Bronchial epithelial cell (primary cell): ENCODE measurements at places on chromosomes 12 and 14.

DNA sequence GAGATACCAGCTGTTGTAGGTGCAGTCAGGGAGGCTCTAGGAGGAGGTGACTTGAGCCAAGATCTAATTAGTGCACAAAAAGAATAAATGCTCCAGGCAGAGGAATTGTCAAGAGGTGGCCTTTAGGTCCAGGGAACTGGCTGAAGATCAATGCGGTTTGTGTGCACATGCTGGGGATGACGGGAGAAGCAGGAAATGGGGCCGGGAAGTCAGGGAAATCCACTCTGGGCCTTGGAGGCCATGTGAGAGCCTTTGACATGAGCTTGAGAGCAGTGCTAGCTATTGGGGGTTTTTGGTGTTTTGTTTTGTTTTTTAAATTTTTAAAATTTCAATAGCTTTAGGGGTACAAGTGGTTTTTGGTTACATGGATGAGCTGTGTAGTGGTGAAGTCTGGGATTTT, 67.4 kb downstream of the MVK start:
- DNase-seq, result no peak

DNA sequence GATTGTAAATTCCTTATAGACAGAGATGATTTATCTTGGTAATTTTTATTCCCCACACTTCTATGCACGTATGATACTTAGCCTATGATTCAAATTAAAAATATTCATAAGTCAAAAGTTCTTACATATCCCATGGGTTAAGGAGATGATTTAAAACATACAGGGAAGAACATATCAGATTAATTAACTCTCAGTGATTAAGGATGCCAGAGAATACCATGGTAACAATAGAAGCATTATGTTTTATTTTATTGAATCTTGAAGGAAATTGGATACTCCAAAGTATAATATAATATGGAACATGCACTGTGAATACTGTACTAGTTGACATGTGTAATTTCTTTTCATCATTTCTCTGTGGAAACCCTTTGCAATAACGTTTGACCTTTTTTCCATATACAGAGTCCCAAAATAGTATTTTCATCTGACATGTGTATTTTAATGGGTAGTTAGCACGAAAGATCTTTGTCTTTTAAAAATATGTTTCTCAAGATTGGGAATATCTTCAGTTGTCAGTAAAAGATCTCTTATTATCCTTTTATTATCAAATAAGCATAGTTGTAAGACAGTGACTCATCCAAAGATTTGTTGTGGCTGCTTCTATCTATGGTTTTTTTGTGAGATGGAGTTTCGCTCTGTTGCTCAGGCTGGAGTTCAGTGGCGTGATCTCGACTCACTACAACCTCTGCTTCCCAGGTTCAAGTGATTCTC, 166.7 kb downstream of the RAD51B start:
- no peak for DNase-seq

DNA sequence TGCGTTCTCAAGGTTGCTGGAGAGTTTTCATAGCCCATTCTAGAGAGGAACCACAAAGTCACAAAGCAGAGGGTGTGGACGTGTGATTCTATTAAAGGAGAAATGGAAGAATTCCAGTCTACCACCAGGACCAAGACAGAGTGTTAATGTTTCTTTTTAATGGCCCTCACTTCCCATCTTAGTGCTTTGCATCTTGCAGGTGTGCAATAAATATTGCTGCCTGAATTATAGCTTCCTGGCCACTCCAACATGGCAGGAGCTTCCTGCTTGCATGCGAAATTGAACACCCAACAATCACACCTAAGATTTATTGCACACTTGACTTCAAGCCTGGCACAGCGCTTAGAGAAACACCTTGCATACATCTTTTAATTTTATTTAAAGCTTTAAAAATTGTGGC, 22.4 kb upstream of the PPP1CC start:
- DNase-seq, result no peak

GRCh38 chr12:40692765-40693206, 547 bp downstream of the CNTN1 start:
- no peak for DNase-seq

DNA sequence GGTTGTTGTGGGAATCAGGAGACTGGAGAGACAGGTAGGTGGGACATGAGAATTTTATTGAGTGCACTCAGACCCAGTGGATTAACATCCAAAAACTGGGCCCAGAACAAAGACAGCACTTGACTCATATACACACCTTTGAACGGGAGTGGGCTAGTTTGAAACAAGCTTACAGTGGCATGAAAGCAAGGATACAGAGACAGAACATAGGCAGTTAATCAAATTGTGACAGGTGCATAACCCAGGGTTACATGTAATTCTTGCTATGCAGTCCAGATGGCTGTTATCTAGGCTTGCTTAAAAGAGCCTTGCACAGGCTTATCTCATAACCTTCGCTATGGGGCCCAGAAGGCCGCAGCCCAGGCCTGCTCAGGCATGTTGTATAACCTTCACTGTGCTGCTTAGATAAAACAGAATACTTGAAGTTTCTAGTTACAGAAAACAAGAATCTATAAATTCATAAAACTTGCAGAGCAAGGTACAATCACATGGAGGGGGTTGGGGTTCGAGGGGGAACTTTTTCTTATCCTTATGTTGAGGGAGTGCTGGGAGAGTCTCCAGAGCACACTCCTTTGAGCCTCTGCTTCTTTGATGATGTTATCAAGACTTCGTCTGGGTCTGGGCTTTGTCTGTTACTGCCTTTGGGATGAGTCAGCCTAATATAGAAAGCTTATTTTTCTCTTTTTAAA, 81.7 kb downstream of the TNFAIP2 start:
- peak; percentile 12 for DNase-seq

DNA sequence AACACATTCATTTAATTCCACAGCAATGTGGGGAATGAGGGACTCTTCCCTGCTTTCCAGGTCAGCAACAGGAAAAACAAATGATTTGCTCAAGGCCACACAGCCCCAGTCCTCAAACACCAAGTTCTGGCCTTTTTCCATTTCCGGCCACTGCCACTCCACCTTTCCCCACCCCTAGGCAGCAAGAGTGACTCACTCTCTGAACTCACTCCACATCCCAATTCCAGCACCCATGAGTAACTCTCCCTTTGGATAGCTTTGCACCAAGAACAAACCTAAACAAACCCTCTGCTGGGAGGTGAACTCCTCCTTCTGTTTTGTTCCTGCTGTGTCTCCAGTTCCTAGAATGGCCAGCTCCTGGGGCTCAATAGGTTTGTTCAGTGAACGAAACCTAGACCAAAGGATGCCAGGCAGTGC, 30.4 kb upstream of the PLEKHG6 start:
- peak; percentile 96 for DNase-seq

DNA sequence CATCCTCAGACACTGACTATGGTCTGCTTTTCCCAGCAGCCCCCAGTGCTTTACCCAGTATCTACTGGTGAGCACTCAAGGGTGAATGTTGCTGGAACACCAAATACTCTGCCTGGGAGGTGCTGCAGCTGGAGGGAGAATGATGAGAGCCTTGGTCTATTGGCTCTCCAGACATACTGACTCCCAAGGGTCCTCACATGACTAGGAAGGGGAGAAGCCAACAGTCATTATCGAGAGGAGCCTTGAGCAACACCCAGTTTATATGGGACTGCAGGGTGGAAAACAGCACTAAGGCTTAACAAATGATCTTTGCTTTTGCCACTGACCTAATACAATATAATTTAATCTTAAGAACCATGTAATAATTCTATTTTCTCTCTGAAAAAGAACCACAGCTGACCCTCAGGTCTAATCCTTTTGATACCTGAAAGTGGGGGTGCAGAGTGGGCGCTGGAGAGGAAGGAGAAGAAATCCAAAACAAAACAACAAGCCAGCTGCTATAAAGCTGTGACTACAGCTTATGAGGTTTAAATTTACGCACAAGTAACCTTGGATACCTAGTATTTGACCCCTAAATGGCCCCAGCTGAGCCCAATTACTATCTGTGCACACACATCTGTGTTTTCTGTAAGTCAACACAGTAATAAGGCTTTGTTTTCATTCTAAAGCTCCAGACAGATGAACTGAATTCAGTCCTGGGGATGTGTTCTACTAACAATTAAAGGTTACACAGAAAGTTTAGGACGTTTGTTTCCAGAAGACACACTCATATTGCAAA, 107.8 kb upstream of the GRIP1 start:
- DNase-seq, result no peak

DNA sequence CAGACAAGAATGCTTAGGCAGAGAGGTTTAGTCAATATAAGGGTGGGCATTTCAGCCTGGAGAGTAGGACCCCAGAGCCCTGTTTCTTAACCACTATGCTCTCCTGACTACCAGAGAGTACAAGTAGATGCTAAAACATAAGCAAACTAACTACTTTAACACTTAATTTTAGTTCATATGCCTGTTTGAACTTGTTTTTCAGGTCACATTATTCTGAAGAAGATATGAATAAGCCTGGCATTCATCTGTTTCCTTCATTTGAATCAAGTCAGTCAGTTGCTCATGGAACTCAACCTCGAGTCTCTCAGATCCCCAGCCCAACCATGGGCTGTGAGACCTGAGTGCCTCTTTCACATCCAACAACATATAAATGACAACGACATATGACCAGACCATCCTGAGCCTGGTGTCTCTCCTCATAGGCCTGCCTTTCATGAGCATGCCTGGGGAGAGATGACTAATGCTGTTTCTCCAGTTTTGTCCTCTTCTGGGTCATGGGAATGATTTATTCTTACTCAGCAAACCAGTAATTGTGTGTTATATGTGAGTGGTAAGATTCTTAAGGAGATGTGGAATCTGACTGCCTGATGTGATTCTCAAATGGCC, 251.1 kb upstream of the BTG1 start:
- peak; percentile 96 for DNase-seq

GRCh38 chr14:23384364-23385080, 7.7 kb downstream of the CMTM5 start:
- no peak for DNase-seq

- no peak for DNase-seq
These were observed 12.6 kb upstream of the LRP1-AS start for GRCh38 chr12:57160040-57160439.
